COR-L47 (cell line): ENCODE measurements at places on chromosomes 7 and 10.
A peak's percentile ranks its signal among the peaks of the same experiment; 100 is the strongest.

GRCh38 chr7:149229526-149229925 is 9.9 kb upstream of the ZNF212 start:
- peak; percentile 8 for DNase-seq

DNA sequence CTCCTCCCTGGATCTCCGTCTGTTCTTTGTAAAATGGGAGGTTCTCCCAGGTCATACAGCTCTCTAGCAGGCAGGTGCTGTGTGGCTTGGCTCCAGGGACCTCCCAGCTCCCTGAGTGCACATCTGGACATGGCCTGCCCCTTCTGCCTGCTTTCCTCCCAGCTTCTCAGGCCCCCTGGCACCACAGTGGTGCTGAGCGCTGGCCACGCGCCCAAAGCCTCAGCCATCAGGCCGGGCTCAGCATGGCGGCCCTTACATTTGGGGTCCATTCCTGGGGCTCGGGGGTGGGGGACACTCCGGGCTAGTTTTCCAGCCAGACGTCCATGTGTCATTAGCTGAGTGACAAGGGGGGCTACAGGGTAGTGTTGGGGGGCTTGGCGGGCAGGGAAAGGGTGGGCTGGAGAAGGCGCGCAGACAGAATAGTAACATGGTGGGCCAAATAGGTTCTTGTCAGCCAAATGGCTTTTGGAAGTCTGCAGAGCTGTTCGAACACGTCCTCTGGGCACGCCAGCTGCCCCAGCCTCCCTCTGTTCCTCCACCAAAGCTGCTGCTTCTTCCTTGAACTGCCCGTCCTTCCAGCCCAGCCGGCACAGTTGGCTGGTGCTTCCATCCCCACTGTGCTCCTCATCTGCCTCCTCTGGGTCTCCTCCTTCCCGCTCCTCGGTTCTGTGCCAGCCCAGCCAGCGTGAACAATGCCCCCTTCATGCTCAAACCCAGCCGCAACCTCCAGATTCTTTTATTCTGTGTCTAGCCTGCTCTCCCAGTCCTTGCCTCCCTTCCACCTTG is 65.9 kb downstream of the GOLGA7B start:
- DNase-seq, result no peak

DNA sequence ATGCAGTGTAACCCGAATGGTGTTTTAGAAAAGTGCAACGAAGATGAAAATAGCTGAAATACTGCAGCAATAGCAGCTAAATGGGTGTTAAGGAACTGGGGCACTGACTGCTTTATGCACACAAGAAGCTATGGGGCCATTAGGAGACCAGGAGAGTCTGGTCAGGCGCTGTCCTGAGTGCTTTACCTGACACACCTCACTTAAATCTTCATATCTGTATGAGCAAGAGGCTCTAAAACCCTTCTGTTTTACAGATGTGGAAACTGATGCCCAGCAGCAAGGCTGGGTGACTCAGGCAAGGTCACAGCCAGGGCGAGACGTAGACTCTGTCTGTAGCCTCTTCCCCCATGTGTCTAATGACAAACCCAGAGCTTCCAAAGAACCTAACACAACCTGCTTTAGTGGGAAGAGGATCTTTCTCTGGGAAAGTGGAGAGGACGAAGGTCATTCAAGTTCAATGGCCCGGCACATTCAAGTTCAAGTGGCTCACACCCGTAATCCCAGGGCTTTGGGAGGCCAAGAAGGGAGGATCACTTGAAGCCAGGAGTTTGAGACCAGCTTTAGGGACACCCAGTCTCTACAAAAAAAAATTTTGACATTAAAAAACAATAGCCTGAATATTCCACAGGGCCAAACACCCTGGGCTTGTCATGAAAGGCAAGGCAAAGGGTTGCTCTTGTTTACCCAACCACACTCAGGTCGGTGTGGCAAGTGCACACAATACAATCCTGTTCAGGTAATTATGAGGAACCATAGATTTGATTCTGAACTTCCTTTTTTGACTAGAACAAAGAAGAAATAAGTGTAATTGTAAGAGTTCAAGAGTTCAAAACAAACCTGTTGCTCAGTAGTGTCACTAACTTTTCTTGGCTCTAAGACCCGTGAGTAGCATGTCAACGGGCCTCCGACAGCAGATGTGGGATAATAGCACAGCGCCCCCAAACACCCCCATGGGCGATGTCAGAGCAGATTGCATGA is 53.7 kb upstream of the KLF6 start:
- DNase-seq, result no peak

DNA sequence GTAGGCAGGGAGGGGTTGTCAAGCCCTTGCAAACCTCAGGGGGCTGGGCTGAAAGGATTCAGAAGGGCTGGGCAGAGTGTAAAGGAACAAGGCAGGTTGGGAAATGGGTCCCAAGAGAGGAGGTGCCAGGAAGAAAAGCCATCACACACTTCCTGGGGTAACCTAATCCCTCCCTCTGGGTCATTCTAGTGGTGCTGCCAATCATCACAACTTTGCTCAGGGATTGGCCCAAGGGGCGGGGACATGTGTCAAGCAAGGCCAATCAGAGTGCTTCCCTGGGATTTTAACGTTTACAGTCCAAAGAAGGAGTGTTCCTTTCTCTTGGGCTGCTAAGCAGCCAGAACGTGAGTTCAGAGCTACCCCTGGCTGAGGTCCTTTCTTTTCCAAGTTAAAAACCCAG is 57.1 kb upstream of the NPTX2 start:
- DNase-seq, result no peak

GRCh38 chr7:127751490-127752448 is 99.8 kb downstream of the SND1 start:
- no peak for DNase-seq

DNA sequence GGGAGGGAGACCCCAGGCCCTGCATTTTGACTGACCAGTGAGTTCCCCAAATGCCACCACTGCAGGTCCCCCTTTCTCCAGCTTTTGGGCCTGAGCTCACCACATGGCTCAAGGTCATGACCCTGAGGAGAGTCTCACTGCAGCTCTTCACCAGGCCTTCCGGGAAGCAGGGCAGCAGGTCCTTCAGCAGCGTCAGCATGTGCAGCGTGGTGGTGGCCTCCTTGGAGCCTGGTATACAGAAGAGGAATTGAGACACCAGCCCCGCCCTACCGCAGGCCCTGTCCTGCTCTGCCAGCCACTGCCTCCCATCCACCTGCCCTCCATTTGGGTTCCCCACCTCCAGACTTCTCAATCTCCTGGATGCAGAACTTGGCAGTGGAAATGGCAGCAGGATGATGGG is 13.0 kb downstream of the RRP12 start:
- no peak for DNase-seq

- DNase-seq, result no peak
These were observed 219.7 kb downstream of the MTERF1 start for GRCh38 chr7:91660734-91661356.

- DNase-seq, result no peak
These were observed 2.0 kb downstream of the PLCE1 start for GRCh38 chr10:93995598-93996271.

DNA sequence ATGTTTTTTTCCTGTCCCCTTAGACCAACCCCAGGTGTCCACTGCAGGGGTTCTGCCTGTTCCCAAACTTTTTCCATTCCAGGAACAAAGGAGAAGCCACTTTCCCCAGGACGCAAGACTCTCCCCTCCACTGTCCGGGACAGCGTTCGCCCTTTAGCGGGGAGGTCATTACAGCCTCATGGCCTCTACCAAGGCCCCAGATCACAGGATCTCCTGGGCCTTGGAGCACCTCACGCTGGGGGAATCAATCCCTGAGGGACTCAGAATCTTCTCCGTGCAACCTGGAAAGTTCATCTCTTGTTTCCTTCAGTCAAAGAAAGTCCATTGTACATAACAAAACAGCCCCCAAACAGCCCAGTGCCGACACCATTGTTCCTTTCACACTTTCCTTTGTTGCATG is 41.2 kb downstream of the MKI67 start:
- DNase-seq, result no peak

- no peak for DNase-seq
These were observed 90.4 kb downstream of the CHST15 start for GRCh38 chr10:124003070-124003419.

- DNase-seq, result peak; percentile 26
These were observed 3.9 kb upstream of the NRF1 start for GRCh38 chr7:129607471-129608120.

DNA sequence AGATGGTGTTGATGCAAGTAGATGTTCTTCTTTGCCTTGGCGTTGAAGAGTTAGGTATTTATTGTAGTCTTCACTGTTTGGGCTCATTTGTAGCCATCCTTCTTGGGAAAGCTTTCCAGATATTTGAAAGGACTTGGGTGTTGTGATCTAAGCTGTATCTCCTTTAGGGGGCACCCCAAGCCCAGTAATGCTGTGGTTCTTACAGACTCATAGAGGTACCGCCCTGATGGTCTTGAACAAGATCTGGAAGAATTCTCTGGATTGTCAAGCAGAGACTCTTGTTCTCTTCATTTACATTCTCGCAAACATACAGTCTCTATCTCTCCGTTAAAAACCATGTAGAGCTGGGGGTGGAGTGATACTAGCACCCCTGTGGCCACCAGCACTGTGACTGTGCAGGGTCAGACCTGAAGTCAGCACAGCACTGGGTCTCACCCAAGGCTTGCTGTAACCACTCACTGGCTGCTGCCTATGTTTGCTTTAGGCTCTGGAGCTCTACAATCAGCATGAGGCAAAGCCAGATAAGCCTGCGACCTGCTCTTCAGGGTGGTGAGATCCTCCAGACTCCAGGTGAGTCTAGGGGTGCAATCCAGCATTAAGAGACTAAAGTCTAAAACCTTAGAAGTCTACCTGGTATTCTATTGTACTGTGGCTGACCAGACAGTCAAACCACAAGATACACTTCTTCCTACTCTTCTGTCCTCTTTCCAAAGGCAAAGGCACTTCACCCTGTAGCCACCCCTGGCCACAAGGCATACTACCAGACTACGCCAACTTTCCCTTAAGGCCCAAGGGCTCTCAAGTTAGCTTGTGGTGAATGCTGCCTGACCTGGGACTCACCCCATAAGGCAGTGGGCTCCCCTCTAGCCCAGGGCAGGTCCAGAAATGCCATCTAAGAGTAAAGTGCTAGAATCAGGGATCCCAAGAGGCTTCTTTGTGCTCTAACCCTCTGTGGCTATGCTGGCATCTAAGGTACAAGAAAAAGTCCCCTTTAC is 209.7 kb upstream of the TMEM196 start:
- peak; percentile 49 for DNase-seq

GRCh38 chr10:100571084-100571856 is 35.5 kb downstream of the HIF1AN start:
- DNase-seq, result no peak

GRCh38 chr10:12518024-12518423 is 168.7 kb downstream of the CAMK1D start:
- no peak for DNase-seq
